ENCODE measurements at places on chromosomes 3 and 15.

GRCh38 chr3:143396790-143397189 lies 277.2 kb downstream of the CHST2 start:
- no peak for DNase-seq

DNA sequence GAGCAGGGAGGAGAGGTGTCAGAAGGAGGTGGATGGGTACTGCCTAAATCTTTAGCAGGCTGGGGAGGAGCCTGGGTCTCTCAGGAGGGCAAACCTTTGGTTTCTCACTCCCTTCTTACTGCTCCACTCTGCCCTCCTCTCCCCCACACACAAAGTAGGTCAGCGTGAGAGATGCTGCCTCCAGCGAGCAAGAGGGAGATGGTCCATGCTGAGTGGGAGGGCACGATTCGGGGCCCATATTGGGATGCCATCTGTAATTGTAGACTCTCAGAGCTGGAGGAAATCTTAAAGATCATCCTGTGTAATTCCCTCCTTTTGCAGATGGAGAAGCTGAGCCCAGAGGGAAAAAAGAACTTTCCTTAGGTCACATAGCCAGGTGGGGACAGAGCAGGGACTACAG lies 34.2 kb upstream of the SYN2 start:
- DNase-seq = no peak

DNA sequence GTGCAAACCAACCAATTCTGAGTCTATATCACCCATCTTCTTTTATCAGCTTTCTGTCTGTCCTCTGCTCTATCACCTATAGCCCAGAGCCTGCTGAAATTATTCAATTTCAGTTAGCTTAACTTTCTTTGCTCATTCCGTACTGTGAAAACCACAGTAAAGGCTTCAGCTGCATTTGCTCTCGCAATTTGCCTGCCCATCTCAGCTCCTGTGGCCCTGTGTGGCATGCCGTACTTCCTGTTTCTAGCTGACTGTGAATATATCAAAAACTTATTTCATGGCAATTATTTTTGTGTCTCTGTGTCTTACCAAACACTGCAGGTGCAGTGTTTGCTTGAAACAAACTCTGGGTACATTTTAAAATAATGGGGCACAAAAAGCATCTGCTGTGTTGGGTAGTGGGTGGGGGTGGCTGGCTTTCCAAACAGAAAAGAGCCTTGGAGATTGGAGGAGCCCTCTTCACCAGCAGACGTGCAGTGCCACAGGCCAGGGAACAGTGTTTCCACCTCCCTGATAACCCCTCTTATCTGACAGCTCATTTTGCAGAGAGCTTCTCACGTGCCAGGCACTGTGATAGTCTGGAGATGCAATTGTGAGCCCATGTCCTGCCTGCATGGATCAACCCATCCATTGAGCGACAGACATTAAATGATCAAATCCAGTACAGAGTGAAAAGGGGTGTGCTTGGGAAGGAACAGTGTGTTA lies 45.2 kb downstream of the GASK1A start:
- DNase-seq = no peak

DNA sequence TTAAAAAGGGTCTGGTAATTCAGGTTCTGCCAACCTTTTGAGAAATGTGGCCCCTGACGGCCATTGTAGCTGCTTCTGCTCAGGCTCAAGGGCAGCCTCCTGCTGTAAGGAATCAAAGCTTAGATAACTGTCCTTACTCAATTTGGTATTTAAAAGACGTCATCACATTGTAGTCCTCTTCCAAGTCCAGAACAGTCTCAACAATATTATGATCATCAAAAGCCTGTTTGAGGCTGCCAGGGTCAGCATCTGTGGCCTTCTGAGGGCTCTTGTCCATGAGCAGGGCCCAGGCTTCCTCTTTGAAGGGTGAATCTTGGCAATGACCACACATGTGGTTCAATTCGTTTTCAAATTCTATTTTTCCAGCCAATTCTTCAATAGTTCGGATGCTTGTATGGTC lies 6.0 kb downstream of the C3orf62 start:
- no peak for DNase-seq

DNA sequence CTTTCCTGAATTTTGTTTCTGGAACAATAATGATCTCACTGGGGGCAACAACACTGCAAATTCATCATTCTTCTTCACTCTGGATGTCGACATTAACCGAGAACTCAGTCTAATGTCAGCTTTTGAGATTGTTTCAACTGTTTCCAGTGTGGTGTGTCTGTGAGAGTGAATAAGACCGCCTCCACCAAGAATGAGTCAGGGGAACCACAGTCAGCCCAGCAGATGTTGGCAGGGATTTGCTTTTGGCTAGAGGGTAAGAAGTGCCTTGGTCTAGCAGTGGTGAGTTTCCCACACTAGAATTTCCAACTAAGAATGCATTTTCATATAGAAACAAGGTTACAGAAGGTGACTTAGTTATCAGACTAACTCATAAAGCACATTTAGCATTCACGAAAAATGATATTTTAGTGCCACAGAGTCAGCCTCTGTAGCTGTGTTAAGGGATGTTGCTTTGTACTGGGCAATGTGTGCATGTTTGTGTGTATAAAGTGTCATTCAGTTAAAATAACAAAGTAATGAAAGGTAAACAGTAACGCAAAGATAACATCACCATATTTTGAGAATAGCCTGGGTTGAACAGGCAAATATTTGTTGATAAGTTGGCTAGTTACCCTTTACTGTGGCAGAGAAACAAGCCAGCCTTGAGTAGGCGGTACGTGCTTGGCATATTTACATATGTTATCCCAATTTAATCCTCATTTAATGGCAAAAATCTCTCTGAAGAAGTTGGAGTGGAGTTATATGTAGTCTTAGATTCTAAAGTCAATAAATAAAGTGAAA lies 33.8 kb downstream of the DRD3 start:
- no peak for DNase-seq

- no peak for DNase-seq
Observed at GRCh38 chr3:105823149-105823867, 45.5 kb downstream of the CBLB start.

GRCh38 chr15:50181969-50182218 lies at the start of gene SLC27A2:
Gene SLC27A2, plus strand, starts transcription at chr15:50182196. Its CDS starts 232 bp downstream, at chr15:50182428.
- DNase-seq = peak; percentile 8

GRCh38 chr15:98150084-98150483 lies 189.6 kb downstream of the ARRDC4 start:
- no peak for DNase-seq

GRCh38 chr3:67739851-67740250 lies 85.4 kb upstream of the SUCLG2 start:
- DNase-seq = no peak

GRCh38 chr3:50316657-50317242 lies 5.8 kb downstream of the HYAL2 start:
- no peak for DNase-seq

DNA sequence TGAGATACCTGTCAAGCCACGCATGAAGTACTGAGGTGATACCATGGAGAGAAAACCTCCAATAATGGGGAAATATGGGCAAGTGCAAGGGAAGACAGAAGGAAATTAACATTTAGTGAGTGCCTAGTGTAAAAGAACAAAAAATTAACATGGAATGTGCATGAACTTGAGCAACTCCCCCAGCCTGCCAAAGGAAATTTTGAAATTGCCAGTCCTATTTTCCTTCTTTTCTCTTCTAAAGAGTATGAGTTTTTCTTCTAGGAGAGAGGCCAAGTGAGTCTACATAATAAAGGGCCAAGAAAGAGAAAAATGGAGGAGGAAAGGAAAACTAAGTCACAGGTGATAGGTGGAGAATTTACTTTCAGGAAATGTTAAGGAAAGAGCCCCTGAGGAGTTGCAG lies 602.4 kb upstream of the MDFIC2 start:
- no peak for DNase-seq

DNA sequence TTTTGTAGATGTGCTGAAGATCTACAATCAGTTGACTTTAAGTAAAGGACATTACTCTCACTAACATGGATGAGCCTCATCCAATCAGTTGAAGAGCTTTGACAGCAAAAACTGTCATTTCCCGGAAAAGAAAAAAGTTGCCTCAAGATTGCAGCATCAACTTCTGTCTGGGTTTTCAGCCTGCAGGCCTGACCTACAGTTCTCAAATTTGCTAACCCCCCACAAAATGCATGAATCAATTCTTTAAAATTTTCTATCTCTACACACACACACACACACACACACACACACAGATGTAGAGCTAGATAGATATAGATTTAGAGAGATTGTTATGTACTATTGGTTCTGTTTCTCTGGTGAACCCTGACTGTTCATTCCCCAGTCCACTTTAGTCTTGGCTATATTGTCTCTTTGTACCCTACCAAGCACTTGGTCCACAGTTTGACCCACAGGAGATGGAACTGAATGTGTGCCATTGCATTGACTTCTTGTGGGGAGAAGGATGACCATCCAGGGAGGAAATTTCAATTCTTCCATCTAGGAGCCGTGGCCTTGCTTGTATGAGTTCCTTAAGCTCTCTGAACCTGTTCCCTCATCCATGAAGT lies 228.3 kb downstream of the CLSTN2 start:
- DNase-seq = no peak

DNA sequence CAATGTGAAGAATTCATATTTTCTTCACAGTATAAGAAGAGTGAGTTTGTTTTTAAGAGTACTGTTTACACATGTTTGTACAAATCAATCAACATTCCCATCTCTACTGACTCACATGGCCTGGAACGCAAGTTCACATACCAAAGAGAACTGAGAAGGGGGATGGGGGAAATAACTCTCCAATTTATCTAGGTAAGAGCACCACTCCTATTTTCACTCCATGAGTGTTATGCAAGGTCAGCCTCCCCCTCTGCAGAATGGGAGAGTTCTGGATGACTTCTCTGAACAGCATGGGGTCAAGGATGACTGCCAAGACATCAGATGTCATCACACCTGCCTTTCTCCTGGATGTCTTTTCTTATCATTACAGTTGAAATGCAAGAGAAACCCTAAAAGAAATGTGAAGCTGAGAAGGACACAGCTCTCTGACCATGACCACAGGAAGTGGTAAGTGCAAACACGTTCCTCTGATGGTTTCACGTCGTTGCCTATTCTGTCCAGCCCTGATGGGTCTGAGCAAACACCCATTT lies 95.2 kb downstream of the SEMA6D start:
- no peak for DNase-seq

- DNase-seq = peak; percentile 68
Observed at GRCh38 chr3:29453284-29454001, 172.6 kb downstream of the RBMS3 start.

GRCh38 chr15:31278061-31278445 lies 48.6 kb upstream of the KLF13 start:
- no peak for DNase-seq

GRCh38 chr3:140599009-140599408 lies 78.9 kb upstream of the TRIM42 start:
- DNase-seq = no peak

GRCh38 chr3:126472277-126473006 lies 3.2 kb downstream of the ZXDC start:
- DNase-seq = peak; percentile 70

DNA sequence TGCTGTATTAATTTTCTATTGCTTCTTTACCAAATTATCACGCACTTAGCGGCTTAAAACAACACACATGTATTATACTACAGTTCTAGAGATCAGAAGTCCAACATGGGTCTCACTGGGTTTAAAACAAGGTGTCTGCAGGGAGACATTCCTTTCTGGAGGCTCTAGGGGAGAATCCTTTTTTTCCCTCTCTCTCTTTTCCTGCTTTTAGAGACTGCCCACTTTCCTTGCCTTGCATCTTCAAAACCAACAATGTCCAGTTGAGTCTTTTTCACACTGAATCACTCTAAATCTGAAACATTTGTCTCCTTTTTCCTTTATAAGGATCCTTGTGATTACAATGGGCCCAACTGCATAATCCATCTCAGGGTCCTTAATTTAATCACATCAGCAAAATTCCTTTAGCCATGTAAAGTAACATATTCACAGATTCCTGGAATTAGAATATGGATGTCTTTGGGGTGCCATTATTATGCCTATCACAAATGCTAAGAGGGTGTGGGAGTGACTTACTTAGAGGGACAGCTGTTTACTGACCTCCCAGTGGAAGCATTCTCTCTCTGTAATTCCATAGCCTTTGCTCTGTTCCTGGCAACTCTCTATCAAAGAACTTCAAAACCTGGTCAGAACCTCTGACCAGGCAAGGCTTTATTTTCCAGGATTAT lies 21.8 kb downstream of the CD200 start:
- DNase-seq = no peak

- DNase-seq = no peak
Observed at GRCh38 chr3:168061332-168061996, 34.3 kb downstream of the GOLIM4 start.

- DNase-seq = peak; percentile 26
Observed at GRCh38 chr15:64739156-64739555, 36.2 kb downstream of the RBPMS2 start.

- DNase-seq = no peak
Observed at GRCh38 chr15:55094136-55094535, 102.6 kb downstream of the RSL24D1 start.

DNA sequence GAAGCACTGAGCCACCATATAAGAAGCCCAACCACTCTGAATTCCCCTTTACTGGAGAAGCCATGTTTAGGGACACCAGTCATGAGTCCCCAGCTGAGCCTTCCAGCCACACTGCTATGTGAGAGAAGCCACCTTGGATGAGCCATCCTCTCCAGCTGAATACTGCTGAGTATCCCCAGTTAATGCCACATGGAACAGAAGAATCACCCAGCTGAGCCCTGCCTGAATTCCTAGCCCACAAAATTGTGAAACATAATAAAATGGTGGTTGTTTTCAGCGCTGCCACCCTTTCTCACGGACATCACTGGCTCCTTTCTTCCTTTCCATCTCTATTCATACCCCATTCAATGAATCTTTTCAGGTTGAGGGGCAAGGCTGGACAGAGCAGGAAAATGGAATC lies 22.1 kb upstream of the LYZL4 start:
- no peak for DNase-seq

GRCh38 chr3:60720736-60721135 lies 530.5 kb downstream of the FHIT start:
- DNase-seq = no peak

DNA sequence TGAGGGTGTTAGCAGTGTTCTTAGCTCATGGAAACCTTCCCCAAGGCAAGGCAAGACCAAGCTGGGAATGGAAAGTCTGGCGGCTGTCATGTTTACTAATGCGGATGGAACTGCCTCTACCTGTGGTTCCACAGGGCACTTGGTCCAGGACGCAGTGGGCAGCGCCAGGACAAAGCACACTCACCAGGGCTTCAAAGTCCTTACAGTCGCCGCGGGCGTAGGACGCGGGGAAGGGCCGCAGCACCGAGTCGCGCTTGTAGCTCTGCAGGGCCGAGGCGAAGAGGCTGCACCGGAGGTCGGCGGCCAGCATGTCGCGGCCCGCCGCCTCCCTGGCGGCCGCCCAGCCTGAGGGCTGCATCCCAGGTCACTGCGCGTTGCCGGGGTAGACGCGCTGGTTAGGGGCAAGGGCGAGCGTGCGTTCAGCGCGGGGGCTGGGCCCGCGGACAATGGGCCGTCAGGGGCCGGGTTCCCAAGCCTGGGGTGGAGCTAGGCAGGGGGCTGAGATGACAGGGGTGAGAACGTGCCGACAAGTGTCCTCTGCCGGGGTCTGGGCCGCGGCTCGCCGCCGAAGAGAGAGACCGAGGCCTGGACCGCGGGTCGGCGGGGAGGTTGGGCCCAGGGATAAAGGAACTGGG lies 497 bp downstream of the PARP16 start:
- DNase-seq = no peak
